SW 1271 (cell line): ENCODE measurements at places on chromosomes 1 and 21.

- DNase-seq: no peak
Measured at GRCh38 chr1:238370599-238370998, 479.9 kb upstream of the ZP4 start.

DNA sequence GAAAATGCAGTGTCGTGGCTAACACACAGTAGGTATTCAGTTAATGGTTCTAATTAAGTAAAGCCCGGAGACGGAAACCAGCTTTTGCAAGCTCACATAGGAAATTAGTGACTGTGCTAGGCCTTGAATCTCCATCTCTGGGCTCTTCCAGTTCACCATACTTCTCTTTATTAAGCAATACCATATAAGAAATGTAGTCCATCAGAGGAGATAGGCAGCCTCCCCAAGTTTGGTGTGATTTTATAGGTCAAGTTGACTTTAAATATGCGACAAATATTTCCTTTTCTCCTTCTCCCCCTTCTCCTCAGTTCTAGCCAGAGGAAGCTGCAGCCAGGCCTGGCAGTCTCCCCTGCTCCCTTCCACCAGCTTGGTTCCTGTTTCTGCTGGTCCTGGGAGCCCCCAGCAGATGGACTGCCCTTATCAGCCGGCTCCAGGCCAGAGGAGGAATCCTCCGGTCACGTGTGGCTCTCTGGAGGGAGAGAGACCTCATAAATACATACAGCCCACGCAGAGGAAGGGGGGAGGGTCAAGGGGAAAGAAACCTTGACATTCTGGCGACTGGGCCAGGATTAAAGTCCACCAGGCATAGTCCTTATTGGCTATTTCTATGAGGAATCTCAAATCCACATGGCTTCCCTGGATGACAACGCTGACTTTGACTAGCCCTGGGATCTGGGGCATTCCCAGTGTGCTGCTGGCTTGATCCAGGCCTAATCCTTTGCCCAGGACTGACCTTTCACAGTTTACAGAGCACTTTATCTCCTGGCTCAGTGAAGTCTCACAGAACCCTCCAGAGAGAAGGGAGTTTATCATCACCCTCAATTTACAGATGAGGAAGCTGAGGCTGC is 115.1 kb upstream of the JUN start:
- no peak for DNase-seq

- DNase-seq: no peak
Measured at GRCh38 chr1:42981871-42982270, 23.2 kb upstream of the SLC2A1 start.

GRCh38 chr1:225733254-225733653 is 44.4 kb upstream of the SRP9 start:
- no peak for DNase-seq

DNA sequence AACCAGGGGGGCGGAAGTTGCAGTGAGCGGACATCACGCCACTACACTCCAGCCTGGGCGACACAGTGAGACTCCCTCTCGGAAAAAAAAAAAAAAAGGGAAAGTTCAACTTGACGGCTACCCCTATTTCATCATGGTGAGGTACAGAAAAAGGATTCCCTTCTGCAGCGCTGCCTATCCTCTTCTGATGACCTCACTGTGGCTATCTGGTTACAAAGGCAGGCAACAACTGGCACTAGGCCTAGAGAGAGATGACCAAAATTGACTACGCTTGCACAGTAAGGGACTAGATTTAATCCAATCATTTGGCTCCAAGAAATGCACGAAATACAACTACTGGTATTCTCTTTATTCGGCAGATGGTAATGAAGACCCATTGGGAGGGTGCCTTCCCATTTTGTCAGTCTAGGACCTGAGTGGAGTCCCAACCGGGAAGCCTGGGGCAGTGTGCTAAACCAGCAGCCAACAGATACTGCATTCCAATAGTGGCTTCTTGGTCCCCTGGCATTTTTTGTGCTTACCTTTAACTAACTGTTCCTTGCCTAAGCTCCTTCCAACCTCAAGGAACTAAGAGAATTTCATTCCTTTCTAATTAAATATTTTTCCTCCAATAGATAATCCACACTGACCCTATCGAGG is 36.6 kb downstream of the ITPKB start:
- no peak for DNase-seq

DNA sequence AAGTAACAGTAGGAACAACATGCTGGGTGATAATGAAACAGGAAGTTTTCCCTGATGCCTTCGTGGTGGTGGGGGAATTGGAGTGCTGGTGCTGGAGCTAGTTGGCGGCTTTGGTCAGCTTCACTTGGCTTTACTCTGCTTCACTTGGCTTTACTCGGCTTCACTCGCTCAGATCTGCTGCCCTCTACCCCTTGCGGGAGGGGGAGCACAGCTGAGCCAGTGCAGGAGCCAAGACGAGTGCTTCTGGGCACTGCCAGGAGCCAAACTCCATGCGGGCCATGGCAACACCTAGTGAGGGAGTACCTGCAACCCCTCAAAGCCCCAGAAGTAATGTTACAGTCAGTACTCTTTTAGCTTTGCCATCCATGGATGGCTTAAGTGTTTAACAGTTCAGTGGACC is 10.6 kb upstream of the PRKACB start:
- no peak for DNase-seq

DNA sequence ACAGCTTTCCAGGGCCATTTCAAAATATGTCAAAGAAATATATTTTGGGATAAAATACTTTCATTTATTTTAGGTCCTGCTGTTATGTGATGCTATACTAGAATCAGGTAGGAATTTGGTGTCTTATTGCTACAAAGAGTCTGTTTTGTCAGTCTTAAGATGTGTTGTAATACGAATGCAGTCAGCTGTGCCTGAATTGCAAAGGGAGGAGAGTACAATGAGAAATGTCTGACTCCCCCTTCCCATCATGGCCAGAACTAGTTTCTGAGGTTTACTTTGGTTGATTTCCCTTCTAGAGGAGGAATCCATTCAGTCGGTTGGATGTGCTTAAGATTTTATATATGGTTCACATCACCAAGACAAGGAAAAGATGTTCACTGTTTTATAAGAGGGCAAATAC is 75.7 kb upstream of the TNFSF18 start:
- no peak for DNase-seq

DNA sequence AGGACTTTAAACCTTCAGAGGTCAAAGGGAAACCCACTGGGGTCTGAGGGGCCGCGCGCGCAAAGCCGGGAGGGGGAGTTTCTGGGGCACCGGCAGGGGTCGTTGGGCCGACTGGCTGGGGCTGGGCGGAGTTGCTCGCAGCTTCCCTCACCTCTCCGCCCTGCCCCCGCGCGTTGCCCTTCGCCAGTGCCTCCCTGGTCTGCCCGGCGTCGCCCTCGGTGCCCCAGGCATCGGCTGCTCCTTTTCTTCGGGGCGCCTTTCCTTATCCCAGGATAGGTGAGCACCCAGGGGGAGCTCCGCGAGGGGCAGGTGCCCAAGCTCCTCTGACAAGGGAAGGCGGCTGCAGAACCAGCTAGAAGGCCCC is 390 bp upstream of the NGF start:
- DNase-seq: no peak

- no peak for DNase-seq
Measured at GRCh38 chr1:62373221-62373620, 54.0 kb upstream of the KANK4 start.

DNA sequence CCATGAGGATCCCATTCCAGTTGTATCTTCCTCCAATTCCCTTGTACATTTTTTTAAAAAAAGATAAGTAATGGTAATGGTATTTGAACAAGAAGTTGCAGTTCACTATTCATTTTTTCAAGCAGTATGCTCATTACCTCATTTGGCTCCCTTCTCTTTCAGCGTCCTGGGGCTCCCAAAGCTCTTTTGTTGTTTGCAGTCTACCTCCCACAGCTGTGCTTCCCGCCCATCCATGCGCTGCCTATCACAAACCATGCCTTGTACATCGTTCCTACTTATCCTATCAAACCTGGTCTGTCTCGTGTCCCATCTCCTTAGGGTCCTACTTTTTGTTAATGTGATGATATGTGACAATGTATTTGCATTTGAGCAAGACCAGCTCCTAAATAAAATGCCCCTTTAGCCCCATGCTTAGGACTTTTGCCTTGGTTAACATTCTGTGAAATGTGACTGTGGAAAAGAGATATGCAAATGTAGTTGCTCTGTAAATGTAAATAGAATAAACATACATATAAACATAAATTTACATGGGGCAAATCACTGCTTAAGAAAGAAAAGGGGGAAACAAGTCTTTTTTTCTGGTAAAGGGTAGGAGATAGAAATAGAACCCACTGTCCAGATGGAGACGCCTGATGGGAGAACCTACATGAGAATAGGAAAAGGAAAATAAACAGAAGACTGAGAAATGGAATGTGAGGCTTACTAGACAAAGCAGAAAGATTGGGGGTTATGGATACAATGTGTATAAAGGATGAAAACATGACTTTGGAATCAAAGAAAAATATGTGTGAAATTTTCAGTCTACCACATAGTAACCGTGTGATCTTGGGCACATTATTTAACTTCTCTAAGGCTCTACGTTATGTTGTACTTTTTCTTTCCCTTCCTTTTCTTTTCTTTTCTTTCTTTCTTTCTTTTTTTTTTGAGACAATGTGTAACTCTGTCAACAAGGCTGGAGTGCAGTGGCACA is 59.8 kb upstream of the PLXNA2 start:
- DNase-seq: no peak

DNA sequence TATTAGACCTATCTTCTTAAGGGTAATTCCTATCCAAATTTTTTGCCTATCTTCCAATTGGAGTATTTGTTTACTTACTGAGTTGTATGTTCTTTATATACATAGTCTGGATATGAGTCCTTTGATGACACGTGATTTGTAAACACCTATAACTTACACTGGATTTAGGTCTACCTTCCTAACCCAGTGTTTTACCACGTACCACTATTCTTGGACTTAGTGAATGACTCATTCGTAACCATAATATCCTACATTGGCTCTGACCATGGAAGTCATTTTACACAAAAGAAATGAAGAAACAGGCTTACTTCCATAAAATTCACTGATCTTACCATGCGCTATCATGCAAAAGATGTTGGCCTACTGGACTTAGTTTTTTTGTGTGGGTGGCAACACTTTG is 23.9 kb upstream of the ZZZ3 start:
- DNase-seq: no peak

DNA sequence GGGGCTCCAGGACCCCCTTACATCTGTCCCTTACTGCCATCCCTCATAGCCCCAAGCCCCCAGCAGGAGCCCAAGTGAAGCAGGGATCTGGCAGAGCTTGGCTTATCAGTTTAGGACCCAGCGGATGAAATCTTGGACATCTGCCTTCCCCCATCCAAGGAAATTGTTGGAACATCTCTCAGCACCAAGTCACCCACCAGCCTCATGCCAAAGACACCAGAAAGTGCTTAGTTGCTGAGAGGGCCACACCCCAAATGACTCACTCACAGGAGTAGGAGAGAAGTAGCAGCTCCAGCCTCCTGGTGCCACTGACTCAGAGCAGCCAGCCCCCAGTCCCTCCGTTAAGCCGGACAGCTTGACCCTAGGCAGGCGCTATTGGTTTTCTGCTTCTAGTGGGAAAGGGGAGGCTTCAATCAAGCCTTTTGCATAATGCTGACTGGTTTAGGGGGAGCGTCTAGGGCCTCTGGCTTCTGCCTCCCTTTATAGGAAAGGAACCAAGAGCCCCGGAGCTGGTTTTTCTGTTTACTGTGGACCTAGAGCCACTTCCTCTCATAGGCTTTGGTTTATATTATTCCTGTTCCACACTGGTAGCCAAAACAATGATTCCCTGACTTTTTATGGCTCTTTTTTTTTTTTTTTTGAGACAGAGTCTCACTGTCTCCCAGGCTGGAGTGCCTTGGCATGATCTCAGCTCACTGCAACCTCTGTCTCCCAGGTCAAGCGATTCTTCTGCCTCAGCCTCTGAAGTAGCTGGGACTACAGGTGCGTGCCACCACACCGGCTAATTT is 114.2 kb upstream of the IPO9 start:
- DNase-seq: peak; percentile 94

DNA sequence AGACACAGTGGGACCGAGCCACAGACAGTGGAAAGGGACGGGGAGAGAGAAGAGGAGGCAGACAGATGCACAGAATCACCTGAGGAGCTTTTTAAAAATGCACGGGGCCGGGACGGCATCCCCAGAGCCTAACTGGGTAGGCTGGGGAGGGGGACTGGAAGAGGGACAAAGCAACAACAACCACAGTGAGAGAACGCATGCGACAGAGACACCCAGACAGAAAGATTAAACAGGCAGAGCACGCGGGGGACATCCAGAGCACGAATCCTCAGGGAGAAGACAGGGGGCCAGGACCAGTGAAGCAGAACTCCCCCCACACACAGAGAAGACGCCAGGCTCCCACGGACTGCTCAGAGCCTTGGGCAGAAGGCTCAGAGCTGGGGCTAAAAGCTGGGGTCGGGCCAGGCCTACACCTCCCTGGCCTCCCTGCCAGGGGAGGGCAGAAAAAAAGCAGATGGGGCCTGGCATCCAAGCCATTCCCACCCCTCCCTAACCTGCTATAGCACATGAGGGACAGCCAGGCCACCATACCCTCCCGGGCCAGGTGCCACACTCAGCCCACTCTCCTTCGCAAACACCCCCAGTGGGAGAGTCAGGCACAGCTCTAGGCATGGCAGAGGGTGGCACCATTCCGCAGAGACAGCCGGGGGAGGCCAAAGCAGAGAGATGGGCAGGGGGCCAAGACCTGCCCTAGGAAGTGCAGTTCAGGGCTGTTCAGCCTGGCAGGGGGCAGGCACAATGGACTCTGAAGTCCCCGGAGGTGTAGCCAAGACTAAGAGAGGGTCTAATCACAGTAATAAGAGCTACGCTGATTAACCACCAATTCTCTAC is 29.8 kb upstream of the COL16A1 start:
- DNase-seq: no peak

- no peak for DNase-seq
Measured at GRCh38 chr1:104991702-104992101, 1242.0 kb downstream of the AMY1C start.

GRCh38 chr1:113938192-113938591 is 9.1 kb downstream of the HIPK1 start:
- DNase-seq: no peak

- no peak for DNase-seq
Measured at GRCh38 chr1:174580801-174581200, 133.0 kb downstream of the GPR52 start.

DNA sequence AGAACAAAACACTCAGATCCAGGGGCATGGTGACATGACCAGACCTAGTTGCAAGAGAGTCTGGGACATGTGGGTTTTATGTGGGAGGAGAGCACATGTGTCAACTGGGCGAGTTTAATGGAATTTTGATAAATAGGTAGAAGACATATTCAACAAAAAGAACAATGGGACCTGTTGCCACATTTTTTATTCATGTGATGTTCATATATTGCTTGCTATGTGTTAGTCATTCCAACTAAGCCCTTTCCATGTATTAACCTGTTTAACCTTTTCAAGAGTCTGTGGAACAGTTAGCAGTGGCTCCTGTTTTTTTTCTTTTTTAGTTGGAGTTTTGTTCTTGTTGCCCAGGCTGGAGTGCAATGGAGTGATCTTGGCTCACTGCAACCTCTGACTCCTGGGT is 30.1 kb upstream of the CSF3R start:
- DNase-seq: no peak

GRCh38 chr1:152884966-152885624 is 7.0 kb downstream of the SMCP start:
- DNase-seq: no peak
